ENCODE measurements at places on chromosomes 7 and 10.

DNA sequence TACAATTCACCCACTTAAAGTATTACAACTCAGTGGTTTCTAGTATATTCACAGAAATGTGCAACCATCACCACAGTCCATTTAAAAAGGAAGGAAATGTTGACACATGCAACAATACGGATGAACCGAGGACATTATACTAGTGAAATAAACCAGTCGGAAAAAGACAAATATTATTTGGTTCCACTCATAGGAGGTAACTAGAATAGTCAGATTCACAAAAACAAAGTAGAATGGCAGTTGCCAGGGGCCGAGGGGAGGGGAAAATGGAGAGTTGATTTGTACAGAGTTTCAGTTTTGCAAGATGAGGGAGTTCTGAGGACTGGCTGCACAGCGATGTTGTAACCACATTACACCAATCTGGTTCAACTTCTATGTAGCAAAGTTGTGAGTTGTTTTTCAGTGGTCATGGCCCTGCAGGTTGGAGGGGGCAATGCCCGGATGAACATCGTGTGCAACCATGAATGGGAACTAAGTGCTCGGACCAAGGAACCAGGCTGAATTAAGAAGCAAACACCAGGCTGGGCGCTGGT is 17.6 kb upstream of the TNPO3 start:
- DNase-seq: peak; percentile 75

DNA sequence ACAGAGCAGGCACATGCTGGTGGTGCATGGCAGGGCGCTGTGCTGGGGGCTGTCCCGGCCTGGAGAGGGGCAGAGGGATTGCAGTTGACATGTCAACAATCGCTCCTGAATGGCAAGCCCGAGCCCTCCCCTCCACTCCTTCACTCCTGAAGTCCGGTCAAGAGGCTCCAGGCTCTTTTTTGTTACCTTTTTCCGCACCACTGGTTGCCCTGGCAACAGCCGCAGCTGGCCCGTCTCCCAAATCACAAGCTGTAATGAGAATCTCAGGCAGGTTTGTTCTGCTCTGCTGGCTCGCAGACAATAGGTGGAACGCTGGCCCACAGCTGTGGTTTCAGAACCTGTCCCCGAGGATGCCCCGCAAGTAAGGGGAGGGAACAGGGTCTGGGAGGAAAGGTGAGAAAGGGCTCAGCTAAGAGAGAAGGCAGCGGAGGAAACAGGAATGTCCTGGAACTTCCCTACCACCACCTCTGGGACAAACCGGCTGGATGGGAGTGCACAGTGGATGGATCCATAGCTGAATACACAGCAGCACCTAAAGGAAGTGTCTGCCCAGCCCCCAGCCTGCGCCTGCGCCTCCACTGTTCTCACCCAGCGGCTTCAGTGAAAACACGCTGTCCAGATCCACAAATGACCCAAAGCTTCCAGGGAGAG is 58.9 kb downstream of the CALML3 start:
- peak; percentile 74 for DNase-seq

DNA sequence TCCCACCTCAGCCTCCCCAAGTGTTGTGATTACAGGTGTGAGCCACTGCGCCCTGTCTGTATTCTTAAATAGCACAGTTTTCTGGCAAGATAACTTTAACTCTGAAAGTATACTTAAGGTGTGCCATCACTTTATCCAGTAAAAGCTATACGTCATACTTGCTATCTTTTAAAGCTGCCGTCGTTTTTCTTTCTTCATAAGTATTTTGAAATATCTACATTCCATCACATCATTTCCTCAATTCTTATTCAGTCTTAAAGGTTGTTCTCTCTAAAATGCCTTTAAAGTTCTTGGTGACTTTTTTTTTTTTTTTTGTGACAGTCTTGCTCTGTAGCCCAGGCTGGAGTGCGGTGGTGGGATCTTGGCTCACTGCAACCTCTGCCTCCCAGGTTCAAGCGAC is 34.7 kb downstream of the PTPN12 start:
- no peak for DNase-seq

- DNase-seq: no peak
These were observed 60.9 kb downstream of the COBL start for GRCh38 chr7:51255536-51256208.

DNA sequence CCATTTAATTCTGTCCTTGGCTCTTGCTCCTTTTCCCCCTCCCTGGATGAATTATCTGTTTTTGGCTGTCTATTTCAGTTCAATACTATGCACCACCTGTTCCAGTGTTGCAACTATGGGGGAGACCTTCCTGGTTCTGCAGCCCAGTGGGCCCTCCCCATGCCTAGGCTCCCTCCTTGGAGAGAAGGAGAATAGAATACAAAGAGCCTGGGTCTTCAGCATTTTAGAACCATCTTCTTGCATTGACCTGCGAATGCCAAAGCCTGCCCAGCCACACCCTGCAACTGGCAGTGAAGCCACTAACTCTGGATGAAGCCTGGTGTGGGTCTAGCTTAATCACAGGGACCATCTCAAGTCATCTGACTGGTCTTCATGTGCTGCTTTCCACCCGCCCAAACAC is 207.1 kb downstream of the HERPUD2 start:
- DNase-seq: no peak

DNA sequence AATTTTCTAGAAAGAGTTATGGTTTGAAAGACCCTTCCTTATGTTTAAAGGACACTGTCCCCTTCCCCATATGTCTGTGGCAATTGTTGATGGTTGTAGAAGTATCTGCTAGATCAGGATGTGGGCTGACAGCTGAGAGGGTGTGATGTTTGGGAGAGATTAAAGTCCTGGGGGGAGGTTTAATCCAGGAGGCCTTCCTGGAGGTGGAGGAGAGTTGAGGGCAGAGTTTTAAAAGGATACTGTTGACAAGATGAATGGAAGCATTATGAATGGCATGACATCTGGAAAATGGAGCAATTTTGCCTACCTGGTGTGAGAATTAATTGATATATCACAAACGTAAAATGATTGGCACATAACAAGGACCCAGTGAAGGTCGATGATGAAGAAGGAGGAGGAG is 32.9 kb upstream of the SMC3 start:
- DNase-seq: no peak

DNA sequence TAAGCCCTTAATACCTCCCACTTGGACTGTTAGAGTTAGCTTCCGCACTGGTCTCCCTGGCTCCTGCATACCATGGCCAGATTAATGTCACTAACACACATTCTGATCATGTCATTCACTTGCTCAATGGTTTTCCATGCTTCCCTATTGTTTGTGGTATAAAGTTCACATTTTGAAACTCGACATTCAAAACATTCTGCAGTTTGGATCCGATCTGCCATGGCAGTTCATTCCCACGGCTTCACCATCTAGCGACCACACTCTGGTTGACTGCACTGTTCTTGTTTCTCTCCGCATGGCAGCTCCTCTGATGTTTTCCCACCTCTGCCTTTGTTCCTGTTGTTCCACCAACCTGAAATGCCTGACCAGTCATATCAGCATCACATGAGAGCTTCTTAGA is 87.4 kb upstream of the WAC start:
- DNase-seq: no peak
